ENCODE measurements at places on chromosomes 13 and 19. TPM values are rescaled to one million over a fixed set of nuclear protein-coding genes. Genes with fewer than 3 reads are reported as not detected.

- DNase-seq, result no peak
Measured at GRCh38 chr19:30879225-30879624, 470.0 kb downstream of the TSHZ3 start.

DNA sequence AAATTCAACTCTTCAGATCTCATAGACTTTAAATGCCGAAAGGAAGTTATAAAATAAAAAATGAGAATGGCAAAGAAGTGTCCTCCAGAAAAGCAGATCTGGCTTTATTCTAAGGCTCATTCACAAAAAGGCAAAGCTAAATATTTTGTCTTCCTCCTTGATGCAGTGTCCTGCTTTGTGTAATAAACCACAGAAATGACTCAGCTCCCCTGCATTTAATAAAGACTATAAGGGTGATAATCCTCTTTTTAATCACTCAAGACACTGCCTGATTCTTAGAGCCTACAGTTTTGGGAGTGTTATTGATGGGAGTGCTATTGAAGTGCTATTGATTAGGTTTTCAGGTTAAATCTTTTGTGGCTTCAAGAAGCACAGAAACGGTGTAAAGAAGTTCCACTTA lies 482.0 kb downstream of the PCDH20 start:
- DNase-seq, result peak; percentile 1

F7 gene
- not detected for total RNA-seq

ZNF134 gene
- total RNA-seq, result 17.6 TPM

GRCh38 chr19:45405435-45406225 lies 761 bp upstream of the PPP1R13L start:
- DNase-seq, result peak; percentile 92

KATNAL1 gene
- 28.2 TPM for total RNA-seq

- no peak for DNase-seq
Measured at GRCh38 chr13:107681600-107681999, 533.7 kb downstream of the LIG4 start.

DNA sequence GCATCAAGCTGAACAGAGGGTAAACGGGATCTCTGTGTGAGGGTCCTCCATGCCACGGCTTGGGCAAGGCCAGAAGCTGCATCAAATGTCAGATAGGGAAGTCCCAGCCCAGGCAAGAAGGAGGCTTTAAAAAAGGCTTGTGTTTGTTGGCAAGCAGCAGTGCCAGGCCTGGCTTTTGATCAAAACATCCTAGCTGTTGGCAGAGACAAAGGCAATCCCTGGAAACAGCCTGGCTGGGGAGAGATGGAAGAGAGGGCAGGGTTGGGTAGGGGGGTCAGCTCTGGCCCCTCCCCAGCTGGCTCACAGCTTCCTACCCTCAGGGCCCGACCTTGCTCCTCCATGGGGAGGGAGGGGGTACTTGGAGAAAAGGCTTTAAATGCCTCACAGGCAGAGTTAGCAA lies 61.8 kb upstream of the KCTD15 start:
- DNase-seq, result no peak

SIGLEC8 gene
- total RNA-seq, result not detected

- peak; percentile 28 for DNase-seq
Measured at GRCh38 chr13:27704681-27705080, 83.0 kb downstream of the POLR1D start.

DNA sequence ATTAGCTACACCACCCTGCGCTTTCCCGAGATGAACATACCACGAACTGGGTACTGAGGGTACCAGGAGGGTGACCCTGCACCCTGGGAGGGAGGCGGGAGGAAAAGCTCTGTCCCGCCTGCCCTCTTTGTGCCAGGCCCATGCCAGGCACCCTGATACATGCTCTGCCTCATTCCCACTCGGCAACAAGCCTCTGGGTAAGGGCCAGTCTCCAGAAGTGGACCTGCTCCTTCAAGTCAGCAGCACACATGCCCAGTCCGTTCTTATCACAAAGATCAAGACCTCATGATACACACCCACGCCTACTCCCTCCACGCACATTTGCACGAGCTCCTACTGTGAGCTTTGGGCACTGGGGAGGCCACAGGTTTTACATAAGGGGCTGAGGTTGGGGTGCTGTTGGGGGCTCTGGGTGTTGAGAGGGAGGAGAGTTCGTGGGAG lies 2.0 kb upstream of the FFAR1 start:
- DNase-seq, result no peak

KMT2B gene
- total RNA-seq, result 8.8 TPM

DNA sequence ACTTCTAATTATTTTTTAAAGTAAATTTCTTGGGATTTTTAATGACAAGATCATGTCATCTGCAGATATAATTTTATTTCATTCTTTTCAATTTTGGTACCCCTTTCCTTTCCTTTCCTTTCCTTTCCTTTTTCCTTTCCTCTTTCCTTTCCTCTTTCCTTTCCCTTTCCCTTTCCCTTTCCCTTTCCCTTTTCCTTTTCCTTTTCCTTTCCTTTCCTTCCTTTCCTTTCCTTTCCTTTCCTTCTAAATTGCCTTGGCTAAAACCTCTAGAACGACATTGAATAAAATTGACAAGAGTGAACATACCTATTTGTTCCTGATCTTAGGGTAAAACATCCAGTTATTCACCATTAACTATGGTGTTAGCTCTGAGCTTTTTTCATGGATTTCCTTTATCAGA lies 334.1 kb downstream of the NDFIP2 start:
- DNase-seq, result no peak

DNA sequence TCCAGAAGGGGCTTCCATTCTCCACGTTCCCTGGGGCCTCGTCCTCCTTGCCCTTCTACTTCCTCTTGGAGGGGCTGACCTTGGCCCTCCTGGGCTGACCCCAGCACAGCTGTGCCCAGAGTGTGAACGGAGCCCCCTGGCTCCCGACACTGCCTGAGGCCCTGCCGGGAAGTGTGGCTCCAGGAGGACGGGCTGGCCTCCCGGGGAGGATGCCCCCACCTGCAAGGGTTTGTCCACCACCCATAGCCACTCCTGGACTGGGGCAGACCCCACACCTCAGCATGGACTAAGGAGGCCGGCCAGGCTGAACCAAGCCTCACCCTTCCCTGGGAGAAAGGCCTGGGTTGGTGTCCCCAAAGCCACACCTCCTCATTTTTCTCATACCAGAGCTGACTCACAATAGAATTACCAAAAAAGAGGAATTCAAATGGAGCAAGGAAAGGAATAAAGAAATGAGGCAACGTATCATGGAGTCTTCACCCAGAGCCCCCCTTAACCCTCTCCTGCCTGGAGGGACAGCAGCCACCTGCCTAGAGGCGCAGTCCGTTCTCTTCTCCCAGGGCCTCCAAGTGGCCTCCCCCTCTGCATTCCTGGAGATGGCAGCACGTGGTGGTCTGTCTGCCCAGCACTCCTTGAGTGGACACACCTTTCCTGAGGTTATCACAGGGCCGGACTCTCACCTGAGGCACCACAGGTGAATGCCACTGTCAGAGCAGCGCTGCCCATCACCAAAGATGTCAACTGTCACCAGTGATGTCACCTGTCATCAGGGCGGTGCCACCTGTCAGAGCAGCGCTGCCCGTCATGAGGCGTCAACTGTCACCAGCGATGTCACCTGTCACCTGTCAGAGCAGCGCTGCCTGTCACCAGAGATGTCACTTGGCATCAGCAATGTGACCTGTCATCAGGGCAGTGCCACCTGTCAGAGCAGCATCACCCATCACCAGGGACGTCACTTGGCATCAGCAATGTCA lies 3.1 kb upstream of the C13orf46 start:
- DNase-seq, result peak; percentile 79

- DNase-seq, result no peak
Measured at GRCh38 chr19:1768248-1768647, 14.9 kb downstream of the ONECUT3 start.

HSD17B14 gene
- 20.9 TPM for total RNA-seq

GRCh38 chr13:95679722-95680121 lies 2.8 kb downstream of the DNAJC3 start:
- DNase-seq, result no peak

GRCh38 chr13:41827507-41828213 lies 133.2 kb downstream of the VWA8 start:
- peak; percentile 85 for DNase-seq

SYT5 gene
- total RNA-seq, result not detected

Measured in M059J (cell line).